Activated CD4-positive, alpha-beta T cell treated with anti-CD3 and anti-CD28 coated beads for 1 hour (primary cell): ENCODE measurements at places on chromosomes 6 and 20.

DNA sequence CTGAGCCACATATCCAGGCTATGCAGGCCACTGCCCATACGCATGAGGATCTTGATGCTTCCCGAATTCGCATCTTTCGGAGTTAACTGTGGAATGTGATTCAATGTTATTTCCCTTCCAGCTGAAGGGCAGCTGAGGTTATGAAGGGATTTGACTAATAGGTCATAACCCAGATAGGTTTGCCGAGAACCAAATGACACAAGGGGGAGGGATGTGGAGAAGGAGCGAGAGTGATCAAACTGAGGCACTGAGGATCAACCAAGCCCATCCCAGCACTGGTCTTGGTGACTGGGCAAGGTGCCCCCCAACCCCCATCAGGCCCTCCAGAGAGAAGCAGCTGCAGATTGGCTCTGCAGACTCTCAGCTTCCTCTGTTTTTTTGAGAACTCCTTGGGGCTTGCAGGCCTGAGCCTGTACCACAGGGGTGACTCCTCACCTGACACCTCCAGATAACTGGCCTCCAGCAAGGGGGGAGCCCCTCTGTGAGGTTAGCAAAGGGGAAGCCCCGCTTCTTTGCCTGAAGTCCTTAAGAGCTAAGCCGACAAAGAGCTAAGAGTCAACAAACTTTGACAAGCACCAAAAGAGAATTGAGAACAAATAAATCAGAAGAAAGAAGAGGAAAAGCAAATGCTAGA is 185.9 kb downstream of the PDE7B start:
- no peak for DNase-seq

- DNase-seq, result no peak
These were observed 73.3 kb downstream of the ADGRG6 start for GRCh38 chr6:142374965-142375733.

GRCh38 chr20:59664421-59664941 is 60.1 kb downstream of the PHACTR3 start:
- DNase-seq, result no peak

GRCh38 chr20:7231303-7231702 is 463.8 kb downstream of the BMP2 start:
- no peak for DNase-seq

DNA sequence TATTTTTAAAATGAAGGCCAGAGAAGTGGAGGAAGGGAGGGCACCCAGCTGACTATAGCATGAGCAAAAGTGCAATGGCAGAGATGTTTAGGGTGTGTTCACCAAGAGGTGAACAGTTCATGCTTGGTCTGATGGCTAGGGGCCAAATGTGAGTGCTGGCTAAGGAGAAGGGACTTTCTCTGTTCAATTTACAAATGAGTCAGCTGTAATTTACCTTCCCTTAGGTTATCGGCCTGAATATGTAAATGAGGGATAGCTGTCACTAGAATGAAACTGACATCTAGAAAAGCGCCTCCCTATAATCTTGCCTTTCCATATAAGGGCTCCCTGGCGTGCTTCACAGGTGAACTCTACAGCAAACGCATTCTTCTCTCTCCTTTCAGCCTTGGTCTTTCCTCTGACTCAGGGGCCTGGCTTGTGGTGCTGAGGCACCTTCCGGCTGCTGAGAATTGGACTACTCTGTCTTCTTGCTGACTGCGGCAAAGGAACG is 114.7 kb upstream of the BACH2 start:
- no peak for DNase-seq

GRCh38 chr6:89368999-89369398 is 16.5 kb upstream of the UBE2J1 start:
- DNase-seq, result no peak
